ENCODE measurements at places on chromosomes 1 and 21.

DNA sequence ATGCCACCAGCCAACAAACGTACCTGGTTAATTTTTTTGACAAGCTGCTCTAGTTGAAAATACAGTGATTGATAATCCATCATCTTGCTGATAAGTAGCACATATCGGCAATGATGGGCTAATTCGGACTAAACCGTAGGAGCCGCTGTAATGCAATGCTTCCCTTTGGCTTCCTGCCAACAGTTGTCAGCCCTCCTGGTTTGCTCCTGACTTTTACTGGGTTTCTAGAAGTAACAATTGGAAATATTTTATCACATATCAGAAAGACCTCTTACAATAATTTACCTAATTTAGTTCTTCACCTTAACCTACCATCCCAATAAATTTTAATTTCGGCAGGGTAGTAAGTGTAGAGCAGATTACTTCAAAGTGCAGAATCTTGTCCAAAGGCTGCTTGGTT lies 148.5 kb downstream of the DHRS3 start:
- DNase-seq: no peak

DNA sequence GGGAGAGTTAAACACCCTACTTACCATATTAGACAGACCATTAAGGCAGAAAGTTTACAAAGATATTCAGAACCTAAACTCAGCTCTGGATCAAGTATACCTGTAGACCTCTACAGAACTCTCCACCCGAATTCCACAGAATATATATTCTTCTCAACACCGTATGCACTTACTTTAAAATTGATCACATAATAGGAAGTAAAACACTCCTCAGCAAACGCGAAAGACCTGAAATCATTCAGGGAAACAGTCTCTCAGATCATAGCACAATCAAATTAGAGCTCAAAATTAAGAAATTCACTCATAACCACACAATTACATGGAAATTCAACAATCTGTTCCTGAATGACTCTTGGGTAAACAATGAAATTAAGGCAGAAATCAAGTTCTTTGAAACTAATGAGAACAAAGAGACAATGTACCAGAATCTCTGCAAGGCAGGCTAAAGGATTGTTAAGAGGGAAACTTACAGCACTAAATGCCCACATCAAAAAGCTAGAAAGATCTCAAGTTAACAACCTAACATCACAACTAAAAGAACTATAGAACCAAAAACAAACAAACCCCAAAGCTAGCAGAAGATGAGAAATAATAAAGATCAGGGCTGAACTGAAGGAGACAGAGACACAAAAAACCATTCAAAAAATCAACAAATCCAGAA lies 19.1 kb downstream of the CD84 start:
- no peak for DNase-seq

DNA sequence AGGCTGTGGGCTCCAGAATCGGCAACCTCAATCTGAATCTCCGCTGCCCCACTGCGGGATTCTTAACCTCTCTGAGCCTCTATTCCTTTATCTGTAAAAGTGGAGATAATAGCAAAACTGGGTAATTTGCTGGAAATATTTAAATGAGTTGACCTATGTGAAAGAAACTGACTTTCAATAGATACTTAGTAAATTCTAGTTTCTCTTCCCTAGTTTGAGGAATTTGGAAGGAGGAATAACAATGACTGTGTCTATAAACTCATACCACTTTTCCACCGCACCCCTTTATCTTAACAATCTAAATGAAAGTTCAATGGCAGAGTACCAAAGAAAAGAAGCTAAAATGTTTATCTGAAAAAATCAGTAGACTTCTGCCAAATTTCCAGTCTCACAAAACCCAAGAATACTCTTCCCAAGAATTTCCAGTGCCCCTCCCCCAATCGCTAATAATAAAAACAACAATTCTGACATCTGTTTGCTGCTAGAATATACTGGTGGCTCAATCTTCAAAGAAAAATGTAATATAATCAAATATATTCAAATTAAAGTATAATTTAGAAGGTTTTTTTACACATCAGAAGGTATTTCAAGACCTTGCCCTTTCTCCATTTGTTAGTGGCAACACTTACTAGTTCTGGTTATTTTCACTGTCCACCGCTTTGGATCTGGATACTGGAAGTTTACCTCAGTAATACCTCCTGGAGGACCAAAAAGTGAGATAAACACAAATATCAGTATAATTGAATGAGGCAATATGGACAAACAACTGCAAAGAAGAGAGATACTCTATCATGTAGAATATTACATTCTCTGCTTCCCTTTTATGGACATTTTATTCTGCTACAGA lies 171.2 kb downstream of the LTN1 start:
- no peak for DNase-seq

DNA sequence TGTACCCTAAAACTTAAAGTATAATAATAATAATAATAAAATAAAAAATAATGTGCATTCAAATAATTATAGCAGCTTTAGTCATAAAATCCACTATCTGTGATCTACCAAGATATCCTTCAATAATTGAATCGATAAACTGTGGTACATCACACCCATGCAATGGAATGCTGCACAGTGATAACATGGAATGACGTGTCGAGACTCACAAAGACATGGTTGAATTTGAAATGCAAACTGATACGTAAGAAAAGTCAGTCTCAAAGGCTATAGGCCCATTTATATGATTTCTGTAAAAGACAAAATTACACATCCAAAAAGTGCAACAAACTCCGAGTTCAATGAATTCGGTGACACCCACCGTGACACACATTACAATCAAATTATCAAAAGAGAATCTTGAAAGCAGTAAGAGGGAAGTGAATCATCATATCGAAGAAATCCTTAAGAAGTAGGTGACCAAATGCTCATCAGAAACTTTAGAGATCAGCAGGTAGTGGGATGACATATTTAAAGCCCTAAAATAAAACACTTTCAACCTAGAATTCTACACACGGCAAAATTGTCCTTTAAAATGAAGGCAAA lies 5.2 kb upstream of the SPRR2E start:
- no peak for DNase-seq

- DNase-seq: no peak
These were observed 9.6 kb downstream of the PLEKHG5 start for GRCh38 chr1:6481820-6482219.

- DNase-seq: no peak
These were observed 45.4 kb upstream of the IGSF21 start for GRCh38 chr1:18062185-18062584.

DNA sequence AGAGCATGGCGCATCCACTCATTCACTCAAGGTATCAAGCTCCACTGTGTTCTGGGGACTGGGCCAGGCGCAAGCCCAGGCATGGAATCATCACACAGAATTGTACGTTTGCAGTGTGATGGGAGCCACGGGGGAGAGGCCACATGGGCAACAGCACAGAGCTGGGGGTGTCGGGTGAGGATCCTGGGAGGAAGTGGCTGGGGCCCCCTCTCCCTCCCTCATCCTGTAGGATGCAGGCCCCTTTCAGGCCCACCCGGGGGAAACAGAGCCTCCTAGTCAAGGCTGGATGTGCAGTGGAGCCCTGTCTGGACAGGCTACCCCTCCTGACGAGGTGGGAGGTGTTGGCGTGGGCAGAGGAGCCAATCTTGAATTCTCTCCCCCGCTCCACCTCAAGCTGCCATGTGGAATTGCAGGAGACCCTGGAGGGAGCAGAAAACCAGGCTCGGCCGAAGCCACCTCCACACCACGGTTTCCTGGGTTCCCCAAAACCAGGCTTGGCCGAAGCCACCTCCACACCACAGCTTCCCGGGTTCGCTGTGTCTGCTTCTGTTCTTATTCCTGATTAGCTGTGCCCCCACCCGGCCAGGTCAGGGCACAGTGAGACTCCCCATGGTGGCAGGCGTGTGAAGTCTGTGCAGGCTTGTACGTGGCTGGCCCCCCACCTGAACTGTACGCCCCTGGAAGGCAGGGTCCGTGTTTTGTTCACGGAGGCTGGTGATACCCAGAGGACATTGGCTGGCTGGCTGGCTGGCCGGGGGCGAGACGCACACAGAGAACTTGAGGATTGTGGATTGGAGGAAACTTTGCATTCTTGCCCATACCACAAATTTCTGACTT lies 4.2 kb upstream of the C1orf174 start:
- DNase-seq: no peak

GRCh38 chr1:119046785-119047438 lies 58.8 kb upstream of the TBX15 start:
- DNase-seq: no peak

- no peak for DNase-seq
These were observed 23.6 kb upstream of the CCDC17 start for GRCh38 chr1:45647248-45648021.

GRCh38 chr1:70842562-70842961 lies 205.1 kb downstream of the PTGER3 start:
- DNase-seq: no peak

- DNase-seq: no peak
These were observed 2.2 kb upstream of the SEMA4A start for GRCh38 chr1:156151093-156151688.

GRCh38 chr1:31523769-31524168 lies 52.5 kb upstream of the TINAGL1 start:
- DNase-seq: no peak

DNA sequence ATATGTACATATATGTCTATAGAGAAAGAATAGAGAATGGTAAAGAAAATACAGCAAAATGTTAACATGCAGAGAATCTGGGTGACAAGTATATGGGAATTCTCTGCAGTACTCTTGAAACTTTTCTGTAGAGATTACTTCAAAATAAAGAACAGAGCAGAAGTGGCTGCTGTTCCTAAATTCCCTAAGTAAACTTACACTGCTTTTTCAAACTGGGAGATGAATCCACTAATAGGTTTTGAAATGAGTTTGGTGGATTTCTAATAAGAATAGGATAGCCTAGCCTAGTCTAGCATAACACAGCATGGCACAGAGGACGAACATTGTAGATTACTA lies 450 bp upstream of the CR2 start:
- DNase-seq: no peak

All from stimulated activated naive CD4-positive, alpha-beta T cell treated with Interleukin-2 at 50 U/mL for 16 hours (primary cell).